ENCODE measurements at places on chromosomes 6 and 20.

GRCh38 chr6:111837641-111838500 lies 35.4 kb downstream of the FYN start:
- no peak for DNase-seq

GRCh38 chr6:130872250-130873095 lies 45.3 kb downstream of the SMLR1 start:
- DNase-seq, result no peak

DNA sequence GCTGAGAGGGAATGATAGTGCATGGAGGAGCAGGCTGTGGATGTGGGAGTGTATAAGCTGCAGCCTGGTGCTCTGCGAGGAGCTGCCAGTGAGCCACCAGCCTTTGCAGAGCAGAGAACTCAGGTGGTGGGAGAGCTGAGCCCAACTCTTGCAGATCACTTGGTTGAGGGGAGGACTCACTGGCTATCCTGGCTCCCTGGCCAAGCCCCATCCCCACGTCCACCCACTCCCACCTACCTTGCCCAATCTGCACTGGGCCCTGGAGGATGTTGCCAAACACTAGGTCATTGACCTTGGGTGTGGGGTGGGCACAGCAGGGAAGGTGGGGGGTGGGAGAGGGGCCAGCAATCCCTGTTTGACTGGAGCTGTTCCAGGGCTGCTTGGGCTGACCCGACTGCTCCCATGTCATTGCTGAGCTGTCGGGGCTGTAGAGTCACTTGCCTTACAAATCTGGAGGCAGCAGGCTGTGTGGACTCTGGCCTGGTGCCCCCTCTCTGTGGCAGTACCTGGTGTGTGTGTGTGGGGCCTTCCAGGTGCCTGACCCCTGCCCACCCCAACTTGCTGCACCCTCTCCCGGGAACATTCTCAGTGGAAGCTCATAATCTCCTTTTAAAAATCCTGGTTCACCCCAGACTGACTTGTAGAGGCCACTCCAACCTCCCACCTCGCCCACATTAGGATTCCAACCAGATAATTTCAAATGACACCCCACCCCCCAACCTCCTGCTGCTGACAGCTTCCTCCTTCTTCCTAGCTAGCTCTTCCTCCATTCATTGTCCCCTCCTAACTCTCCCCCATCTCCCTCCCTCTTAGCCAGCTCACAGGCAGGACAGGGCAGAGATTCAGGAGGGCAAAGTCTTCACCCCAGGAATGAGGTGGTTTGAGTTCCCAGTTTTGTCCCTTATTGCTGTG lies 162.3 kb downstream of the MRPL14 start:
- no peak for DNase-seq

GRCh38 chr20:59400708-59401107 lies 100.3 kb downstream of the EDN3 start:
- DNase-seq, result no peak

DNA sequence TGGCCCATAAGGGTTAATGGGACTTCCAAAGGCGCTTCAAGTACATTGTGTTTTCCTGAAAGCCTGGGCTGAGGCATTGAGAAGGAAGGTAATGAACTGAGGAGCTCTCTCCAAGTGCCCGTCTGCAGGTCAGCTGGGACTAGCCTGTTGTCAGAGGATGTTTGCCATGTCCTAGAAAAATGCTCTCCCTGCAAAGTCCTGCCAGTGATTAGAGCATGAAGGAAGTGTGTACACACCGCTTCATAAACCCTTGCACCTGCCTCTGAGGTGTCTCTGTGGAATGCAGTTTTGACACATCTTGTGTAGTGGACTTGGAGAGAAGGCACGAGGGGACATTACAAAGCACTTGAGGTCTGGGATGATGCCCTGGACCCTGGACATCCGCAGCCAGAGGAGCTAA lies 506.7 kb downstream of the KIF16B start:
- DNase-seq, result no peak

- peak; percentile 51 for DNase-seq
Measured at GRCh38 chr6:27838945-27839625, 73.1 kb downstream of the OR2B2 start.

Data from NCI-H748 treated with DMSO at 0.1 percent for 48 hours (cell line).